ENCODE measurements at places on chromosomes 3 and 15.

DNA sequence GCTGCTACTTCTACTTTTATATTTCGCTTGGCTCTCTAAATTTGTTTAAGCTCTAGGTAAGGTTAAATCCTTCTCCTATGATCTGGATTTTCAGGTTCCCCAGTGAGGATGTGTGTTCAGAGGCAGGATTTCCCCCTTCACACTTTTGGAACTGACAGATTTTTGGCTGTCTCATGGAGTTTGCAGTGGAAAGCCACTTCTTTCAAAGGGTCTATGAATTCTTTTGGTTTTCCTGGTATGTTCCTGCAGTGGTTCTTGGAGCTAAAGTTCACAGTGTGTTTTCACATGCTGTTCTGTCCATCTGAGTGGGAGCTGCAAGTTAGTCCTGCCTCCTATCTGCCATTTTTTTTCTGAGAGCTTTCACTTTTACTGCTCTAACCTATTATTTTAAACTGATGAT is 21.6 kb upstream of the TIGIT start:
- DNase-seq, result no peak

DNA sequence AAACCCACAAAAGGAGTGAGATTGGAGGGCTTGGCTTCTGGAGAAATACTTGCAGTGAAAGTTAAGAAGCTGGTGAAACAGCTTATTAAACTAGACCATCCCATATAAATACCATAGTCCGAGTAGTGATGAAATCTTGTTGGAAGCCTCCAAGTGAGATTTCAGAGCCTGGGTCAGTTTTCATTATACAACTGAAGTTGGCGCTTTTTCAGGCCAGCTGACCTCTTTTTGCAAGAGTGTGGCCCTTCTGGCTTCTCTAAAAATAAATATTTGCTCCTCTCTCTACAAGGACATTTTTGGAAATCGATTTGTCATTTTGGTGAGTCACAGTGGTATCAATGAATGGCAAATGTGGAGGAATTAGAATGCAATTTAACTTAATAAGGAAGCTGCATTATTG is 51.2 kb upstream of the THRB start:
- no peak for DNase-seq

DNA sequence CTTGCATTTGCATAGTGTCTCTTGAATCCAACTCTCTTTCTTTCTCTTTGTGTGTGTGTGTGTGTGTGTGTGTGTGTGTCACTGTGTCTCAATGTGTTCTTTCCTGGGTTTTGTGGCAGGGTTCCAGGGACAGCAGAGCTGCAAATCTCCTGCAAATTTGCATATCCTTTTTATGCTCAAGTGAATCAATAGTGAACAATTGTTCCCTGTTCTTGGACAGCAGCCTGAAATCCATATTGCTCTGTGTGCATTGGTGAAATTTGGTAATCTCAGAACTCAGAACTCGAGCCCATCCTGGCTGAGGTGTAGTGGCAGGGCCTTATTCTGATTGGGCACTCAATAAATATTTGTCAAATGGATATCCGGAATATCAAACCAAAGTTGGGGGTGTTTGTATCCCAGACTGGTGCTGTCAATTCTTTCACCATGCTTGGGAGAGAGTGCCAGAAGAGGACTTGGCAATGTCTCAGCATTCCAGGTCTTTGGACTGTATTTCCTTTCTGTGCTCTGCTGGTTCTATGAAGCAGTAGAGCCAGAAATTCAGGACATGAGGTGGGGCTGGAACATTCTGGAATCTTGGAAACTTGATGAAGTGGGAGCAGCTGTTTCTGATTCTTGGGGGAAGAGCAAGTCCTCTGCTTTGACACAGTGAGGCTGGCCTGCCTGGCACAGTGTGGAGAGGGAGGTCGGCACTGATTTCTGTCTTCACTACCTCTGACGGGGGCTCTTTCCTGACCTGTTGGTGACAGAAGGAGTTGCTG is 380.6 kb upstream of the C2CD4B start:
- DNase-seq, result no peak

DNA sequence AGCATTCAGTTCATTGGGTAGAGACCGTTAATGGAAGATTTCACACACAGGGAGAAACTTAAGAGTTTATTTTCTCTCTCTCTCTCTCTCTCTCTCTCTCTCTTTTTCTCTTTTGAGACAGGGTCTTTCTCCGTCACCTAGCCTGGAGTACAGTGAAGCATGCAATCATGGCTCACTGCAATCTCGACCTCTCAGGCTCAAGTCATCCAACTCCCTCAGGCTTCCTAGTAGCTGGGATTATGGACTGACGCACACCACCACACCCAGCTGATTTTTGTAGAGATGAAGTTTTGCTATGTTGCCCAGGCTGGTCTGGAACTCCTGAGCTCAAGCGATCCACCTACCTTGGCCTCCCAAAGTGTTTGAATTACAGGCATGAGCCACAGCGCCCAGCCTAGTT is 1.6 kb downstream of the WDR72 start:
- no peak for DNase-seq

DNA sequence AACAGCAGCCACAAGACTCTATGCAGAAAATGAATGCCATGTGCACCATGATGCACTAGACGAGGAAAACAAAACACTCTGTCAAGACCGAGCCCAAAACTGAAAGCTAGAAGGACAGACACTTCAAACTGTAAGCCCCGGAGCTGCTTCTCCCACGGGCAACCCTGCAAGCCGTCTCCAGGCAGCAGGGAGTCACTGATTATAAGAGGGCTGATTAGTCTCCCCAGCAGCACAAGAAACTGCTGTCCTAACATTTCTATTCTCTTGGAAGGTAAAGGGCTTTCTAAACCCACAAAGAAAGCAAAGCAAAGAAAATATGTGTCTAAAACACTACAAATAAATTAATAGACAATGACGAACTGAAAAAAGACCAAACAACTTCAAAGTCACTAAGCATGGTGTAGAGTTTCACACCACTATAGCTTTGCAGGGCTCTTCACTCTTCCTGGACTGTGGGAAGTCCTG is 15.5 kb downstream of the TBC1D2B start:
- DNase-seq, result no peak

GRCh38 chr3:130839813-130840212 is 54.1 kb upstream of the ATP2C1 start:
- no peak for DNase-seq

Measured in stimulated activated CD8-positive, alpha-beta memory T cell treated with anti-CD3 and anti-CD28 coated beads, Interleukin-15, amount 100 ng/mL, for 4 hours (primary cell).